ENCODE measurements at places on chromosomes 13 and 19.
A peak's percentile ranks its signal among the peaks of the same experiment; 100 is the strongest.

GRCh38 chr13:59790626-59791025, 373.1 kb downstream of the DIAPH3 start:
- DNase-seq, result no peak

- no peak for DNase-seq
These were observed 19.6 kb downstream of the RNF6 start for GRCh38 chr13:26202365-26202972.

GRCh38 chr19:42553292-42554045, 25.2 kb upstream of the CEACAM1 start:
- DNase-seq, result no peak

DNA sequence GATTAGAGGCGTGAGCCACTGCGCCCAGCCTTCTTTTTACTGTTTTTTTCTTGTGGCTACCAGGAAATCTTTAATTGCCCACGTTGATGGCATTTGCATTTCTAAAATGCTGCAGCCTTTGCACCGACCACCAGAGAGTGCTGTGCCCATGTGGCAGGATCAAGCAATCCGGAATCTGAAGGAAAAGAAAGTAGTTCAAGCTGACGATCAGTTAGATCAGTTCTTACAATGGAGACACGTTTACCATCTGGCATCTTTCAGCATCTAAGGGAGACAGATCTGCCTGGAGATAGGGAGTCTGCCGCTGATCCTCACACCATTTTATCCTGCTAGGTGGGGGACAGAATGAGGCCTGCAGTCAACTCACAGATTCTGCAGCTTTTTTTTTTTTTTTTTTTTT, 19.9 kb downstream of the TINCR start:
- DNase-seq, result peak; percentile 28

DNA sequence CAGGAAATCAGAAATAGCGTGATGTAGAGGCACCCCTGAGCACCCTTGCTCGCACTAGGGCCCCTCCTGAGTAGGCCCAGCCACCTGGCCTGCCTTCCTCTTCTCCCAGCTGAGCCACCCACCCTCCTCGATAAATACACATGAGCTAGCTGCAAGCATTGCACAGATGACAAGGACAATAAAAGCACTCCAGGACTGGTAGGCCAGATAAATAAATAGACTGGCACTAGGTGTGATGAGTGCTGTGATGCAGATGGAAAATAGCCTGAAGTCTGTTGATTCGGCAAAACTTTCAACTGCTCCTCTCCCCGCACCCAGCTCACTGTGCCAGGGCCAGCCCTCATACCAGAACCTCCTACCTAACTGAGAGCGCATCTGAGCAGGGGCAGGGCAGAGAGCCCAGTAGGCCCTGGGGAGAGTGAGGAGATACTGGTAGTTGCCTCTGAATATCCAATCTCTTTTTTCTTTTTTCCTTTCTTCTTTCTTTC, 54.5 kb upstream of the GPI start:
- DNase-seq, result peak; percentile 75

GRCh38 chr13:20702915-20703779, at the start of gene IL17D:
Gene IL17D (plus strand): TSS chr13:20703699. CDS start chr13:20704002, 303 bp downstream.
- DNase-seq, result no peak

- DNase-seq, result peak; percentile 52
These were observed 4.2 kb upstream of the ZSCAN4 start for GRCh38 chr19:57664269-57665127.

- DNase-seq, result no peak
These were observed 67.5 kb downstream of the LATS2 start for GRCh38 chr13:20993661-20994440.

GRCh38 chr19:55652311-55653128, 2.3 kb upstream of the U2AF2 start:
- DNase-seq, result no peak

- DNase-seq, result no peak
These were observed 15.4 kb downstream of the TMEM161A start for GRCh38 chr19:19122902-19123301.

GRCh38 chr19:19774354-19775033, 41.6 kb upstream of the ZNF14 start:
- no peak for DNase-seq

- no peak for DNase-seq
These were observed 249.5 kb downstream of the DNAJC15 start for GRCh38 chr13:43272851-43273250.
